Activated T-cell treated with anti-CD3 and anti-CD28 coated beads, Interleukin-2, amount 50 U/mL, for 48 hours (primary cell): ENCODE measurements at places on chromosomes 7 and 10.

GRCh38 chr10:11154333-11154732 is 136.7 kb downstream of the CELF2 start:
- no peak for DNase-seq

DNA sequence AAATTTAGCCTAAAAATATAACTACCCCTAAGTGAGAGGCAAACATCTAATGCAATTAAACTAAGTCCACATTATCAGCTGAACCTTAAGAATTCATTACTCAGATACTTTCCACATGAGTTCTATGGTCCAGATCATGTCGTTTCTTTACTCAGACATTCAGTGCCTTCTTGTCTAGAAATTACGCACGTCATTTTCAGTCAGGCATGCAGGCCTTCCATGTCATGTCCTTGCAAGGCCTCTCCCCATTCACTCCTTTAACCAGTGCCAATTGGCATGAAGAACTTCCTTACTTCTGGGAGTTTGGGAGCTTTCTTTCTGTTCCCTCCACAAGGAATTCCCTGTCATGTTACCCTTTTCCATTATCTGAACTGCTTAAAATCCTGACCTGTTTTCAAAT is 118.8 kb downstream of the NRP1 start:
- no peak for DNase-seq

DNA sequence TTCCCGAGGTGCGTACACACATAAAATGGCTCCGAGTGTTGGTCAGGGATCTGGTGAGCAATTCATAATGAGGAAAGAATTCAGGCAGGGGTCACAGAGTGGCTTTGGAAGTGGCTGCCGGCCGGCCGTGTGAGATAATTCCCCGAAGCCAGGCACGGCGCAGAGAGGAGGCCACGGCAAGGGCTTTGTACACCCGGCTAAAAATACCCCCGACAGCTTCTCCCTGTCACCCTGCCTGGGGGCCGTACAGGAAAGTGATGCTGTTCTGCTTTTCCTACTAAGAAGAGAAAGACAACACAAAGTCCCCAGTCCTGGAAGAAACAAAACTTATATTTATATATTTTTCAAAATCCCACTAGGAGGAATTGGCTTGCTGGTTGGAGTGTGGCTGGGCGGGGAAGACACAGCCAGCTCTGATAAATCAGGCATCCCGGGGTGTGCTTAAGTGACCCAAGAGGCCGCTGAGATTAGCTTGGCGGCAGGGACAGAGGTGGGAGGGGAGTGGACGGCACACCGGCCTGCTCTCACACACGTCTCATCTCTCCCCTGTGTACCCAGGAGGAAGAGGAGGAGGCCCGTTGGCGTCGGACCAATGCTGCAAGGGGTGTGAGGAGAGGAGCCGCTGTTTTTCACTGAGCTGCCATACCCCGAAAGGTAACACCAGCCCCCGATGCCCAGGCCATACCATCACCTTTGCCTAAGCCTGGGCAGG is 70.5 kb downstream of the ZMIZ1 start:
- DNase-seq: no peak

GRCh38 chr7:297611-298374 is 7.8 kb downstream of the FOXL3 start:
- DNase-seq: no peak

DNA sequence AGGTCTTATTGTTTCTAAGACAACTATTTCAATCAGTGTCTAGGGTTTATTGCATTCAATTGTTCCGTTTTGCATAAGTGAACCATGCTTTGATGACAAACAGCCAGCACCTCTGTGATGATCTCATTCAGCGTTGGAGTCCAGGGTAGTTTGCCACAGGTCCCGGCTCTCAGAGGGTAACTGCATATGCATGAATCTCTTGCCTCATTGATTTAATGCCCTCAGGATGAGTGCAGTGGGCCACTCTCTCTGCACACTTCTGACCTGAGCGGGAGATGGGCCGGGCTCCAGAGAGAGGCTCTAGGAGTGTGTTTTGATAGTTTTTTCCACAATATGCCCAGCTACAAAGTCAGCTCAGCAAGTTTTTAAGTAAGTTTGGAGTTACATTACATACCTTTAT is 83.9 kb downstream of the HECW1 start:
- DNase-seq: no peak

DNA sequence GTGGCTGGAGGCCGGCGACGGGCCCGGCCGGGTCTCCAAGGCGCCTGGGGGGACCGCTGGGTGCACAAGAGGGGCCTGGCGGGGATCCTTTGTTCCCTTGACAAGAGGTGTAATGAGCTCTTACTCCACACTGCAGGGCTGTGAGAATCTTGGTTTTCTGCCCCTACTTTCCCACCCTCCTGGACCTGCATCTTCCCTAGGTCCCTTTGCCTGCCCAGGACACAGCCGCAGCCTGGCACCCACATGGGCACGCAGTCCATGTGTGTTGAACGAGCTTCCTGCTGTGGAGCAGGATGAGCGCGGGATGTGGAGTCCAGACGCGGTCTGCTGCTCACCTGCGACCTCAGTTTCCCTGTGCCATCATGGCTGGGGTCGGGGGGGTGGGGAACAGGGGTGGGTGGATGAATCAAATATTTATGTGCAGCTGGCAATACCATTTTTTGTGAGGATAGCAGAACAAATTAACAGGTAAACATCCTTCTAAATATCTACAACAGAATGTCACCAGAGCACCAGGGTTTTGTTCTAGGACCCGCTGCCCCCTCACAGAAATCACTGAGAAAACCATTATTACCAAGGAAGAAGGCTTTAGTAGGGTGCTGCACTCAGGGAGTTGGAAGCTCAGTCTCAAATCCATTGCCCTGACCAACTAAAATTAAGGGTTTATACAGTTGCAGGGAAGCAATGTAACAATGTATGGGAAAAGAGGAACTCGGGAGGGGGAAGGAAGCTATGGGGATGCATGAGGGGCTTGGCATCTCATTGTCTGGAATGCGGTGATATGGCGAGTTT is 474 bp upstream of the NSMCE4A start:
- DNase-seq: no peak
